ENCODE measurements at places on chromosomes 5 and 9. TPM values are rescaled to one million over a fixed set of nuclear protein-coding genes. Genes with fewer than 3 reads are reported as not detected.

RPS14 gene
- 1,953 TPM for polyA plus RNA-seq

OLFML2A gene
- polyA plus RNA-seq, result 18.7 TPM

NIM1K gene
- polyA plus RNA-seq, result 0.43 TPM

GRCh38 chr9:96318921-96319565, 17.1 kb upstream of the HSD17B3 start:
- no peak for DNase-seq

DNA sequence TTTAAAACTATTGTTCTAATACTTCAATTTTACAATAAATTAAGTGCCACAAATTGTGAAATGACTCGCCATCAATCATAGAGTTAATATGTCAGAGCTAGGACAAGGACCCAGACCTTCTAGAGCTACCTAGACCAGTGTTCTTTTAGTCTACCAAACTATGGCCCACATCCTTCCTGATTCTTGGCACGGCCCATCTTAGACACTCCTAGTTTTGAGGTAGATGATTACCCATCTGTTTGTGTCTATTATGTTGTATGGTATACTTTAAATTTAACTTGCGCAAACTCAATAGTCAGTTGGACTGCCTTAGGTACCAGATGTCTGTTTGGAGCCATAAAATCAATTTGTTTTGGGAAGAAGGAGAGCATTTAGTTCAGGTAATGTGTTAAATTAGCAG, 17.5 kb downstream of the CDC26 start:
- no peak for DNase-seq

GRCh38 chr9:69147041-69147834, 26.8 kb upstream of the TJP2 start:
- no peak for DNase-seq

All from left kidney (tissue), 8 donors.